ENCODE measurements at places on chromosomes 5 and 9.
A peak's percentile ranks its signal among the peaks of the same experiment; 100 is the strongest.

- DNase-seq = no peak
Observed at GRCh38 chr5:129019401-129019908, 54.2 kb downstream of the SLC27A6 start.

- DNase-seq = no peak
Observed at GRCh38 chr5:65255294-65255693, 226.4 kb downstream of the ADAMTS6 start.

DNA sequence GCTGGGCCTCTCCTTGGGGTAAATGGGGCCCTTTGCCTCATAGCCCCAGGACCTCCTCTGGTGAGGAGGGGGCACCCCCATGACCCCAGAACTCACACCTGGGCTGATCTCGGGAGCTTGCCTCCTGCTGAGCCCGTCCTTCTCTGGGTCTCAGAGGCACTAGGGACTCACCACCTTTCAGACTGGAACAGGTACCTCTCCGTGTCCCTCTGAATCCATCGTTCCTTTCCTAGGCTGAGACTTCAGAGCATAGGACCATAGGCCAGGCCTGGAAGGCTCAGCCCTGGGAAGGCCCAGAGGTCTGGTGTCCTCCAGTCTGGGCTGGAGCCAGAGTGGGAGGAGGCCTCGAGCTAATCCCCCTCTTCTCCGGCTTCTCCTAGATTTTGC lies 97.9 kb downstream of the CACNA1B start:
- DNase-seq = no peak

- no peak for DNase-seq
Observed at GRCh38 chr5:178651046-178651810, 24.4 kb upstream of the CLK4 start.

DNA sequence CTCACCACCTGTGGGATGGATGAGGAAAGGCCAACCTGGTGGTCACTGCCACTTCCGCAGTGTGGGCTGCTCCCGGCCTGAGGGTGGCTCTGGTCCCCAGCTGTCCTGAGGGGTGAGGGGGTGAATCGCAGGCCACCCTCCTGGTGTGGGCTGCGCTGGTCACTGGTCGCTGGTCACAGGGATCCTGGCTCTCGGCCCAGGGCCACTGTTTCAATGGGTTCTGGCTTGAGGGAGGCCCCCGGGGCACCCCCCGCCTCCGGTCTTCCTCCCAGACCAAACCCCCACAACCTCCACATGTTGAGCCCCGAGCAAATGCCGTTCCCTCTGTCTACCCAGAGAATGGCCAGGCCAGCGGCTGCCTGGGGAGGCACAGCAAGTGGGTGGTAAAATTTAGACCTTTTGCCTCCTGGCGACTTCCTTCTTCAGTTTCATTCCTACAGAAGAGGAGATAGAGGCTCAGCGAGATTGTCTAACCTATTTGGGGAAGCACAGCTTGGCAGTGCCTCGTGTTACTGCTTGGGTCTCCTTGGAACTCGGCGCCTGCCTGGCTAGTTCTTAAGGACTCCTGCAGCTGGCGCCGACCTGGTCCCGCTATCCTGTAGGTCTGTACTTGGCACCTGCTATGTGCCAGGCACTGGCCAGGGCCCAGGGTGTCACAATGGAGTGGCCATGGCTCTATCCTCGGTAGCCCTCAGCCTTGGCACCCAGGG lies 48.2 kb downstream of the RXRA start:
- DNase-seq = peak; percentile 91

DNA sequence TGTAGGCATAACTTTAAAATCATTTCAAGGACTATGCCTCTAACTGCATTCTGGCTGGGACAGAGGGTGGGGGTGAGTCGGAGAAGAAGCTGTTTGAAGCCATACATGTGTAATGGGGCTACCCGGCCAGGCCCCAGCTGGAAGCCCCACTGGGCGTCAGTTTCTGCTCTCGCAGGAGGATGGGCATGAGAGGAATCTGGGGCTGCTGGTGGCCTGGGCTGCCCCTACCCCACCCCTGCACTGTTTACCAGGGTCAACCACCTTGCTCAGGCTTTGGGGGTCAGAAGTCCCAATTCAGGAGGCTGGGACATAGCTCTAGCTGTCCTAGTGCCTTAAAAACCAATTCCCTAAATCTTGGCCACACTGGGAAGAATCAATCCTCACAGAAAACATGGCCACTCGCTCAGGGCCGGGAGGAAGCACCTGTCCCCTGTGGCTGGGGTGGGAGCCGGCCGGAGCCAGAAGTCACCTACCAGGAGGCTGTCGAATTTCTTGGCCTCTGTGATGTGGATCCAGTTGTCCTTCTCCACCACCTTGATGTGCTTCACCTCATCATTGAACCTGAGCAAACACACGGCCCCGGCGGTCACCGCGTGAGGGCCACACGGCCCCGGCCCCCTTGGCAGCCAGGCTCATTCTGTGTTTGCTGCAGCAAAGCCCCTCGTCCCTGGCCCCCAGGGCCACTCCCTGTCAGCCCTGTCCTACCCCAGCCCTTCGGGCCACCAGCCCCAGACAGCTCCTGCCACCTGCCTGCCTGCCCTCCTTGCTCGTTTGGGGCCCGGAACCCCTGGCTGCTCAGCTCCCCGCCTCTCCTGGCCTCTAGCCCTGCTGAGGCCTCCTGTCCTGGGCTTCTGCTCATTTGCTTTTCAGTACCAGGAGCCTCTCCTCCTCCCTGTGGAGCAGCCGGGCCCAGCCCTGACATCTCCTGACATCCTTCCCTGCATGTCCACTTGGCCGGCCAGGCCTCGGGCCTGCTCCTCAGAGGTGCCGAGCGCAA lies 33.6 kb upstream of the SARDH start:
- DNase-seq = no peak

- no peak for DNase-seq
Observed at GRCh38 chr5:1315018-1315708, 20.3 kb upstream of the TERT start.

DNA sequence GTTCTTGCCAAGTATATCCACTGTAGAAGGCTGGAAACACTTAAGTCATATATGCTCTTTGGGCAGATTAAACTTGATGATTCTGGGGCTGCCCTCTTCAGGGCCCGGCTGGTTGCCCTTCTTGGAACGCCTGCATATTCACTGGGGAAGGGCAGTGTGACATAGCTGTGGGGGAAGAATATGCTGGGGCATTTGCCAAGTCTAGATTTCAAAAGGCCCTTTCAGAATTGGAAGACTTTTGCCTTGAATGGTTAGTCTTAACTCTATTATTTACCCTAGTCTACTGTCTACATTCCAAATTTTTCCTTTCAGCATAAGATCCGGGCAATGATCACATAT lies 161.2 kb upstream of the PITX1 start:
- DNase-seq = no peak

GRCh38 chr5:88792144-88792840 lies 90.7 kb downstream of the MEF2C start:
- no peak for DNase-seq

GRCh38 chr9:113973963-113974413 lies 97.9 kb downstream of the ZNF618 start:
- no peak for DNase-seq

DNA sequence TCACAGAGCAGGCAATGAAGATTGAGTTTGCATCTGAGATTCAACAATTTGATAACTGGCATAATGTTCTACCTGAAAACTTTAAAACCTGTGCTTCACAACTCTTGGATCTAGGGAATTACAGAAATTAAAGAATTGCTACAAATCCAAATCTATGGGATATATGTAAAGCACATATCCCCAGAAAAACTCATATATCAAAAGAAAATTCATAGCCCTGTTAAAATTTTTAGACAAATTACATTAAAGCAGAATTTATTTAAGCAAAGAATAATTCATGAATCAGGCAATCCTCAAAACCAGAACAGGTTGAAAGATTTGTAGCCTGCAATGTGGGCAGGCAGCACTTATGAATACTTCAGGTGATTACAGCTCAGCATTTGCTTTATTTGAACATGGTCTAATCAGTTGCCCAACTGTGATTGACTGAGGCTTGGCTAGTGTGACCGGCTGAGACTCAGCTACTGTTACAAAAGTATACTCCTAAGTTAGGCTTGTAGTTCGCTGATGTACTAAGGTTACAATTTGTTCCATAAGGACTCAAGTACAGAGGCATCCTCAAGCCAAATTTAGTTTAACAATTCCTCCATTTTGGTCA lies 10.3 kb upstream of the UBTD2 start:
- DNase-seq = no peak
